Neuronal stem cell (in vitro differentiated cells): ENCODE measurements at places on chromosomes 5 and 9.

DNA sequence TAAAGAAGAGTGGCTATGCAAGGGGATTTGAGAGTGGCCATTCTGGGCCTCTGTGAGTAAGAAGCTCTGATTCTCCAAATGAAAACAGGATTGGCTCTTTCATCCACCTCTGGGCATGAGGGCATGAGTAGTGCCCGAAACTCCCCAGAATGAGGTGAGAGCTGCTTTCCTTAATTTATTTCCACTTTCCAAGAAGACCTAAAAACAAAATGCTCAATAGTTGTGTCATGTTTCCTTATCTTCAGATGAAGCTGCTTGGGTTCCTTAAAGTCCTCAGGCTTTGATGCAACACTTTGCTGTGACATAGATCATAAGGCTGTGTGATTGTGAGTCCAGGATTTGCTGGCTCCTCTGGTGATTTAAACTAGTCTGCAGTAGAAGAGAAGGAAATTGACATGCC lies 3.1 kb upstream of the ZCCHC10 start:
- peaks cover 11% of the 10 kb centered on the region for H3K4me1 ChIP-seq
- DNase-seq, result no peak

GRCh38 chr5:166726406-166726805 lies 1565.0 kb upstream of the WWC1 start:
- H3K4me3 ChIP-seq, result no peak overlapping the region
- H3K27ac ChIP-seq, result no peak overlapping the region
- no peak for DNase-seq
- H3K36me3 ChIP-seq, result no peaks in the 10 kb centered on the region

- no peak overlapping the region for H3K27ac ChIP-seq
- peaks cover 18% of the 10 kb centered on the region for H3K4me1 ChIP-seq
- DNase-seq, result no peak
- H3K36me3 ChIP-seq, result no peaks in the 10 kb centered on the region
- no peak overlapping the region for H3K4me3 ChIP-seq
Observed at GRCh38 chr5:38718771-38719391, 126.9 kb upstream of the OSMR start.

DNA sequence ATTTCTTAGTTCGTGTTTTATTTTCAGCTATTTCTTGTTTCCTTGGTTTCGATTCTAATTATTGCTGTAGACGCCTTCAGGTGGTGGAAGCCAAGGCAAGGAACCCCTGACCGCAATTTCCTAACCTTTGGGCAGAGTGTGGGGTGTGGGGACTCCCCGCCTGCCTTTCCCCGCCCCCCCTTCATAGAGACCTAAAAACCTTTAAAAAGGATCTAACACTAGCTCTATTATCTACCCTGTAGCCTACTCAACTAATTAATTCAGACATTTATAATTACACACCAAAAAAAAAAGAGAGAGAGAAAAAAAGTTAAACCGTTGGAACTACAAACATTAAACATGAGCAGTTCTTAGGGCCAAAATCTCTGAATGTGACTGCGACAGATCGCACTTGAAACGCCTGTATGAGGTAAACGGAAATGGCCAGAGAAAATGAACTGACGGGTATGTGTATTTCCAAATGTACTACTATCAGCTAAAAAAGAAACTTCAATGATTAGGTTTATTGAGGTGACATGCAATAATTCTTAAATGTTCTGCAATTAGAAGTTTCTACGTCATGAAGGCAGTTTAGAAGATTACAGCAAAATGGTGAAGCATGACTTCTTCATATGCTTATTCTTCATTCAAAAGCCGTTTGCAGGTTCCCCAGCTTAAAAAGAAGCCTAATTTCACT lies 19.0 kb upstream of the FER start:
- H3K4me1 ChIP-seq, result peaks cover 5% of the 10 kb centered on the region
- peak overlapping the region; percentile 42 for H3K27ac ChIP-seq
- peak overlapping the region; percentile 30 for H3K4me3 ChIP-seq
- H3K27me3 ChIP-seq, result no peaks in the 10 kb centered on the region
- no peak for DNase-seq

GRCh38 chr5:68240771-68241170 lies 25.2 kb downstream of the PIK3R1 start:
- no peak overlapping the region for H3K27ac ChIP-seq
- H3K36me3 ChIP-seq, result peaks cover 14% of the 10 kb centered on the region
- peaks cover 3% of the 10 kb centered on the region for H3K4me1 ChIP-seq
- H3K4me3 ChIP-seq, result no peak overlapping the region

DNA sequence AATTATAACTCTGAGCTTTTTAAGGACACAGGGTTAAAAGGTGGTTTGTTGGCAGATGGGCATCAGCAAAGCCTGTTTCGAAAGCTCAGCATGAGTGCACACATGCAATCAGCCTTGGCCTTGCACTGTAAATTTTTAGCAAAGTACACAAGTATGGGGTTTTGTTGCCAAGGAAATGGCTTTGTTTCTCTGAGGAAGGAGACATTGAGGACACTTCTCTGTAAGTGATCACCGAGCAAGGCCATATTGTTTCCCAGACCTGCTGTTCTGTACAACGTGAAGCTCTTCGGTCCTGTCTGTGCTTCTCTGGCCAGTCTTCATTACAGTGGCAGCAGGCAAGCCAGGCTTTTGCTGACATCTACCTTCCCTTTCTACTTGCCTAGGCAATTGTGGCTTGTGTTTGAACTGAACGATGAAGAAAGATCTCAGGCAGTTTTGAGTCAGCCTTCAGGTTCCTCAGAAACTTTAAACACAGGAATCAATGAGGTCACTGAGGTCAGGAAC lies 27.9 kb upstream of the GLRX start:
- no peak overlapping the region for H3K27ac ChIP-seq
- H3K27me3 ChIP-seq, result no peaks in the 10 kb centered on the region
- H3K4me1 ChIP-seq, result no peaks in the 10 kb centered on the region

GRCh38 chr5:40172721-40173120 lies 507.0 kb upstream of the PTGER4 start:
- DNase-seq, result no peak
- no peaks in the 10 kb centered on the region for H3K4me1 ChIP-seq
- no peaks in the 10 kb centered on the region for H3K27me3 ChIP-seq
- H3K36me3 ChIP-seq, result no peaks in the 10 kb centered on the region
- H3K27ac ChIP-seq, result no peak overlapping the region

GRCh38 chr9:13427587-13427986 lies 148.1 kb upstream of the MPDZ start:
- H3K4me1 ChIP-seq, result peaks cover 6% of the 10 kb centered on the region
- H3K36me3 ChIP-seq, result no peaks in the 10 kb centered on the region
- peak; percentile 53 for DNase-seq
- H3K27ac ChIP-seq, result no peak overlapping the region

DNA sequence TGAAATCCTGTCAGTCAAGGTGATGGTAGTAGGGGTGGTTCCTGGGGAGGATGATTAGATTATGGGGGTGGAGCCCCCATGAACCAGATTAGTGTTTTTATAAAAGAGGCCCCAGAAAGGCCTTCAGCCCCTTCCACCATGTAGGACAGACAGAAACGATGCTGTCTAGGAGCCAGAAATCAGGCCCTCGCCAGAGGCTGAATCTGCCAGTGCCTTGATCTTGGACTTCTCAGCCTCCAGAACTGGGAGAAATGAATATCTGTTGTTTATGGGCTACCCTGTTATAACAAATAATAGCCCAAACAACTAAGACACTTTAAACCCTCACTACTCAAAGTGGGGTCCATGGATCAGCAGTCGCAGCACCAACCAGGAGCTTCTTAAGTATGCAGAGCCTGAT lies 20.2 kb upstream of the FOXB2 start:
- no peak for DNase-seq
- no peaks in the 10 kb centered on the region for H3K27me3 ChIP-seq

DNA sequence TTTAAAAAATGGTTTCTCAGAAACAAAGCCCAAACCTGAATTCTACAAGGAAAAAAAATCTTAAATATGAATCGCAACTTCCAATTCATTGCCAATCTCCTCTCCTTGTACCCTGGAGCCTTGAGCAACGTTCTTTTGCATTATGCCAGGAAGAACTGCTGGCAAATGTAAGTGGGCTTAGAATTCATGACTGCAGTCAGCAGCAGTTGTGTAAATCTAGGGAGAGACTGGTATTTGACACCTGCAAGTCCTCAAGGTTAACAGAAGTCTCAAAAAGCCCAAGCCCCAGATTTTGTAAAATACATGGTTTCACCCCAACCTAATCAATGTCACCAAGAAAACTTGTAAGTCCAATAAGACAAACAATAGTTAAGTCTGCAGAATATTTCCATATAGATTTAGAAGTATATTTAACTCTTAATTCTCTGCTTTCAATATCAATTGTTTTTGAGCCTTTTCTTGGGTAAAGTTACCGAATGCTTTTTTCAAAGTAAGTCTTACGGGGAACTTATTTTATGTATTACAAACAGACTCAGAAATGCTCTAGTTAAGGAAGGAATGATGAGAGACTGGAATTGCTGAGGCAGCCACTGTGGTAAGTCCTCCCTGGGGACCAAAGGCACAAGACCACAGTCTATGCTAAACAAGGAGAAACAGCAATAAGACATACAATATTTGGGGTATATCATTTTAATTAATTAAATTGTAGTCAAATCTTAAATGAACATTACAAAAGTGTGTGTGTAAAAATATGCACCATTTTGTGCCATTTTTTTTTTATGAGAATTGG lies 31.3 kb downstream of the ELL2 start:
- DNase-seq, result no peak
- no peaks in the 10 kb centered on the region for H3K36me3 ChIP-seq
- no peak overlapping the region for H3K27ac ChIP-seq
- H3K4me3 ChIP-seq, result no peak overlapping the region
- H3K27me3 ChIP-seq, result no peaks in the 10 kb centered on the region

DNA sequence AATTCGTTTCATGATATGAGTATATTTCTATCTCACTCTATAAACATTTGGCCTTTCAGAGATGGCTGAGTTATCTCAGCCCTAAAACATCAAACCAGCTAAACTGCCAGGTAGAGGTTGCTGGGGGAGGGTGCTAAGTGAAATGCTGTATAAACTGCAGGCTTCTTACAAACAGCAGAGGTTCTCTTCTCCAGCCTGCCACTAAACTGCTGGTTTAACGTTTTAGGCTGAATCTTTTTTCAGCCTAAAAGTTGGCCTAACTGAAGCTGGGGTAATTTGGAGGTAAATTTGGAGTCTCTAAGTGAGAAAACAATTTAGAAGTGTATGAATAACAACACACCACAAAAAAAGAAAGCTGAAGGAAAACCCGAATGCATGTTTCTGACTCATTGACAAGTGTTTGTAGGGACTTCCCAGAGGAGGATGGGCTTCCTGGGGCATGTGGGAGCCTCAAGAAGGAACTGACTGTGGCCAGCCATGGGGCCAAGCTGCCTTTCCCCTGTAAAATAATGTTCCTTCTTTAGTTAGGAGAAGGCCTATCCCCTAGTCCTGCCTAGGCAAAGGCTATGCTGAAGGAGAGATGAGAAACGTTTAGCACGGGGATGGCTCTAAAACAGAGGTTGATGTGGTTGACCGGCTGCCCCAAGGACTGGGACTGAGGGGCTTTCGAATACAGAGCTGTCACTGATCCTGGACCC lies 44.3 kb downstream of the SLC28A3 start:
- no peaks in the 10 kb centered on the region for H3K36me3 ChIP-seq
- no peaks in the 10 kb centered on the region for H3K4me1 ChIP-seq
- no peak for DNase-seq
- H3K27ac ChIP-seq, result no peak overlapping the region

DNA sequence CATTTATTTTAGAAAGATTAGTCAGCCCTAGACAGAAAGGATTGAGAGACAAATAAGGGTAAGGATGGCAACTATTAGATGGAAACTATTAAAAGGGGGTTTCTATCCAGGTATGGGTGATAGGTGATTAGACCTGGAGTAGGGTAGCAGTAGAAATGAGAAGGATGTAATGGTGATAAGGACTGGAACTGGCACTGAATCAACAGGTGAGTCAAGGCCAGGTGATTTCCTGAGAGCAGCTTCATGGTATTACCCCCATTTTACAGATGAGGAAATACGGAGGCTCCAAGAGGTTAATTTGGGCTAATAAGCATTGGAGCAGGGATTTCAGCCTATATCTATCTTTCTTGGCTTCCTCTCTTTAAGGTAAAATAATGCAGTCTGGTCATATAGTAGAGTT lies 55.7 kb downstream of the CAST start:
- H3K27ac ChIP-seq, result no peak overlapping the region
- H3K27me3 ChIP-seq, result no peaks in the 10 kb centered on the region
- H3K36me3 ChIP-seq, result no peaks in the 10 kb centered on the region
- no peak for DNase-seq
- H3K4me3 ChIP-seq, result no peak overlapping the region

GRCh38 chr5:30041831-30042385 lies 1151.6 kb upstream of the CDH6 start:
- H3K4me3 ChIP-seq, result no peak overlapping the region
- H3K27me3 ChIP-seq, result no peaks in the 10 kb centered on the region
- H3K4me1 ChIP-seq, result no peaks in the 10 kb centered on the region
- no peak overlapping the region for H3K27ac ChIP-seq
- no peak for DNase-seq

- no peaks in the 10 kb centered on the region for H3K27me3 ChIP-seq
- H3K36me3 ChIP-seq, result no peaks in the 10 kb centered on the region
- H3K4me1 ChIP-seq, result peaks cover 3% of the 10 kb centered on the region
- no peak overlapping the region for H3K27ac ChIP-seq
- DNase-seq, result no peak
Observed at GRCh38 chr9:78365748-78366697, 69.1 kb downstream of the PSAT1 start.
